ENCODE measurements at places on chromosomes 1 and 21.

GRCh38 chr1:171090604-171091003, at the start of gene FMO3:
Gene FMO3 (plus strand): TSS chr1:171090905. CDS start chr1:171092659, 1,754 bp downstream.
- no peak for DNase-seq

- DNase-seq = peak; percentile 32
Measured at GRCh38 chr1:215475796-215476481, 91.2 kb upstream of the KCTD3 start.

- DNase-seq = no peak
Measured at GRCh38 chr1:212190169-212190568, 95.0 kb upstream of the PPP2R5A start.

DNA sequence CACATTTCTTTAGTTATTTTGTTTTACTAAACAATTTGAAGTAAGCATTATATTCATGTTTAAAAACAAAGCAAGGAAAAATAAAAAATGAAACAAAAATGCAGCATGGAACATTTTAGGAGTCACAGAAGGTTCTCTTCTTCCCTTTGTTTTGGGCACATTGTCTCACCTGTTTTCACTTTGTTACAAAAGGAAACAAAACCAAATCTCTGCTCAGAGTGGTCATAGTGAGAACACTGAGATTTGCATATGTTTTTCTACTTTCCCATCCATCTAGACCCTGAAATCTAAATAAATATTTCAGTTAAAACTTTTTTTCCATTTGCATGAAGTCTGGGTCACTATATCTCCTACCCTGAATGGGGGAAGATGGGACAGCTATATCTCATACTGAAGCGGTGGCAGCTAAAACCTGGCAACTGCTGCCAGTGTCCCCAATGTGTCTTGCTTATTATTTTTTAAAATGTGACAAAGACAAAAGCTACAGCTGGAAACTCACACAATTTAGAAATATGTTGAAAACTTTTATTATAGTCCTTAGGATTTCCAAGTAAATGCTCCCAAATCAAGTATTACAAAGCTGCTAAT, 3.5 kb downstream of the EXOC8 start:
- no peak for DNase-seq

GRCh38 chr1:243740255-243740999, 109.6 kb downstream of the AKT3 start:
- DNase-seq = no peak

- DNase-seq = peak; percentile 13
Measured at GRCh38 chr1:109910123-109910962, at the start of gene CSF1. Gene CSF1 (plus strand): TSS chr1:109910849. CDS start chr1:109911024, 175 bp downstream.

GRCh38 chr1:1427106-1427819, 6.2 kb upstream of the ANKRD65 start:
- no peak for DNase-seq

- no peak for DNase-seq
Measured at GRCh38 chr1:89557445-89557825, 32.8 kb downstream of the LRRC8B start.

DNA sequence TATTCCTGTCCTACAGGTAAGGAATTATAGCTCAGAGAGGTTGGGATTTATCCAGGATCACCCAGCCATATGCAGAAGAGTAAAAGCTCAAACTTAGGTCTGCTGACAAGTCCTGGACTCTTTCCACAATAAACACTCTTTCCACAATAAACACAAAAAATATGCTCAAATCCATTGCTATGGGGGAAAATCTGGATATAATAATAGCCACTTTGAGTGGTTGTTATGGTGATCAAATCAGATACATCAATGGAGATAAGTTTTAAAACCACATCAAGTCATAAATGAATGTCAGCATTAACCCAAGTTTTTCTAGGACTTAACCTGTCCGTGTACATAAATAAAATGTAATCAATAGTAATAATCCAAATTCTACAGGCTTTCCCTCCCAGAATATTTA, 22.3 kb upstream of the TTF2 start:
- no peak for DNase-seq

DNA sequence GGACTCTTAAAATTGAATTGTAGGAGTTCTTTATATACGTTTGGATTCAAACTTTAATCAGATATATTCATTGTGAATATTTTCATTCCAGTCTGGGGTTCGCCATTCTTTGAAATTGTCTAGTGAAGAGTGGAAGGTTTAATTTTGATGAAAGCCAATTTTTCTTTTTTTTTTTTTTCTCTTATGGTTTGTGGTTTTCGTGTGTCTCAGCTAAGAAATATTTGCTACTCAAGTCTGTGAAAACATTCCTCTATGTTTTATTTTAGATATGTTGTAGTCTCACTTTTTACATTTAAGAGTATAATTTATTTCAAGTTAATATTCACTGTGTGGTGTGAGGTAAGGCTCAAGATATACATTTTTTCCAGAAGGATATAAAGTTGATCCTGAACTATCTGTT, 220.5 kb downstream of the KCNT2 start:
- no peak for DNase-seq
